ENCODE measurements at places on chromosomes 7 and 10.

- DNase-seq = no peak
Measured at GRCh38 chr7:2018569-2019460, 213.9 kb downstream of the MAD1L1 start.

GRCh38 chr10:76892766-76893479 lies 744.7 kb downstream of the KCNMA1 start:
- DNase-seq = no peak

DNA sequence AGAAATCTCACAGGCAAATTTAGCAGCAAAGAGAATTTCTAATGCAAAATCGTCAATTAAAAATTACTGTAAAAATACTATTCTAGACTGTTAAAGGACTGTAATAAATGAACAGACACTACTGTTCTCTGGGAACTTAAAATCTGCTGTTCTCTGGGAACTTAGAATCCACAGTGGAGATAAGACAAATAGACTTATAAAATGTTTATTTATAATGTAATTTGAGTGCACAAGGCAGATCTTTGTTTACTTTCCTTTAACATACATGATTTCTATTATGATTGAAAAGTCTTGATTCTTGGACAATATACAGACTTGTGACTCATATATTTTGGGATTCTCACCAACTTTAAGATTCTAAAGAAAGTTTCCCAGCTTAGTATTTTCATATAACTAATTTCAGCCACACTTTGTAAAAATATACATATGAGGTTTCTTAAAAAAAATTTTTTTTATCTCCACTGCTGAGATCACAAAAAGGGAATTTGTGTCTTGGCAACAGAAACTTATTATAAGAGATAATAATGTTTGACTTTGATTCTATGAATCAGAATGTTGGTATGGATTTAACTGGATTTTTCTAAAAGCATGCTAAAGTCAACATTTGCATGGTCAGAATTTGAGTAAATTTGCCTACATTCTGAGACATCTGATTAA lies 166.3 kb upstream of the RHOBTB1 start:
- DNase-seq = no peak

DNA sequence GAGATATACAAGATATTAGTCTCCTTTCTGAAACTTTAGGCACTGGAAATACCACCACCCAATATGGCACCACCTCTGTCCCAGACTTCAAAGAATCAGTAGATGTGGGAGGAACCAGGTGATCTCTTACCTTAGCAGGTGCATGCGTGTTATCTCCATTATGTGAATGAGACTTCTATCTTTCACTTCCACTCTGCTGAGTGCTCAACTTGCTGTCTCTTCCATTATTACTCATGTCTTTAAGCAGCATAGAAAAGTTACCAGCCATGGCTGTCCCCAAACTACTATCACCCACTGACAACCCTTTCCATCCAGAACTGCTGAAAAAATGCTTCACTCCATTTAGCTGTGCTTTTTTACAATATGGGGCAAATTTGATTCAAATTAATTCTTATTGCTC lies 101.5 kb upstream of the PRSS1 start:
- no peak for DNase-seq

DNA sequence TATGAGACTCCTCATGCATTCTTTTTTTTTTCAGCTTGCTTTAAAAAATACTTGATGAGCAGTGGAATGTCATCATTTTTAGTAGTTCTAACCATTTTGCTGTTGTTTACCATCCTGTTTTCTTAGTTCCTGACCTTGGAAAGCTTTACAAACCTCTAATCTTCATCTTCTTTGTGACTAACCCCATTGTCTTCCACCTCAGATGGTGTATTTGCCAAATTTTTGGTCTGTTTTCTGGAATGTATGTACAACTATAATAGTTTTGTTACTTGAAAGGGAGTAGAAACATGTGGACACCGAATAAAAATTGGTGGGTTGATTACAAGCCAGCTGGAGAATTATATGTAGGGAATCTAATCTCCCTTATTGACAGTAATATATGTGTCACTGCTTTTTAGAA lies 172.7 kb downstream of the SND1 start:
- DNase-seq = no peak

- DNase-seq = no peak
Measured at GRCh38 chr7:292226-292625, 2.3 kb downstream of the FOXL3 start.

DNA sequence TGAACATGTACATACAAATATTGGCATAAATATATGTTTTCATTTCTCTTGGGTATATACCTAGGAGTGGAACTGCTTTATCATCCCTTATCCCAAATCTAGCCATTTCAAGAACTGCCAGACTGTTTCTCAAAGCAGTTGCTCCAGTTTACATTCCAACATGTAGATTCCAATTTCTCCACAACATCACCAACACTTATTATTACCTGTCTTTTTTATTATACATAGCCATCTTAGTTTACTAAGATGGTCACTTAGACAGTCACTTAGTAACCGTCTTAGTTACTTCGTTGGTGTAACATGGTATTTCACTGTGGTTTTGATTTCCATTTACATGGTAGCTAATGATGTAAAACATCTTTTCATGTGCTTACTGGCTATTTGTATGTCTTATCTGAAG lies 82.7 kb downstream of the ZFAND4 start:
- no peak for DNase-seq

DNA sequence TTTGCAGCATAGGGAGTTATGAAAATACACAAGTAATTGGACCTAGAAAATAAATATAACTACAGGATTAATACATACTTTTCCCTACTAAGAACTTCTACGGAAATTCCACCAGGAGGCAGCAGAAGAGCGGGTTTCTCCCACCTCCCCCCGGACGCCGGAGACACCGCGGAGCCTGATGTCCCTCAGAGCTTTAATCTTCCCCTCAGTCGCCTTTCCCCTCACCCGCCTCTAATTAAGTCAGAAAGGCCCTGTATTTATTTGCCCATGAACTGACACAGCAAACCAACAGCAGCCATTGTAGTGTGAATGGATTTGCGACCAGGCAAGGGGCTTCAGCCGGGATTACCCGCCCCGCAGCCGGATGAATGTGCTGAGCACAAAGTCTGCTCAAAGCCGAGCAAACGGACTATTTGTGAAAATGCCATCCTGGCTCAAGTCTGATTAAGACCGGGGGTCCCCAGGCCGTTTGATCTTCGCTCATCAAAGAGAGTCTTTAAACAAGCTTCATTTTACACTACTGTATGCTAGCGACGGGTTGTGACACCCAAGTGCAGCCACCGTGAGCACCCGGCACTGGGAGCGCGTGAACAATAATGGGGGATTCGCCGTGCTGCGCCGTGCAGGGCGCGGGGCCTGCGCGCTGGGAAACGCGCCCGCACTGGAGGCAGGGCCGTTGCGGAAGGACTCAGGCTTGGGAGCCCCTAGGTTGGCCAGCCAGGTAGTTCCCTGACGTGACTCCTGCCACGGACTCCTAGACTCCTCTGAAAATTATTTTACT lies 5.6 kb upstream of the DKK1 start:
- DNase-seq = peak; percentile 17

- DNase-seq = peak; percentile 22
Measured at GRCh38 chr7:79298145-79298760, 155.2 kb downstream of the MAGI2 start.

GRCh38 chr7:155584261-155584660 lies 37.9 kb upstream of the CNPY1 start:
- DNase-seq = no peak

- no peak for DNase-seq
Measured at GRCh38 chr7:100875356-100875751, 451 bp downstream of the SRRT start.

DNA sequence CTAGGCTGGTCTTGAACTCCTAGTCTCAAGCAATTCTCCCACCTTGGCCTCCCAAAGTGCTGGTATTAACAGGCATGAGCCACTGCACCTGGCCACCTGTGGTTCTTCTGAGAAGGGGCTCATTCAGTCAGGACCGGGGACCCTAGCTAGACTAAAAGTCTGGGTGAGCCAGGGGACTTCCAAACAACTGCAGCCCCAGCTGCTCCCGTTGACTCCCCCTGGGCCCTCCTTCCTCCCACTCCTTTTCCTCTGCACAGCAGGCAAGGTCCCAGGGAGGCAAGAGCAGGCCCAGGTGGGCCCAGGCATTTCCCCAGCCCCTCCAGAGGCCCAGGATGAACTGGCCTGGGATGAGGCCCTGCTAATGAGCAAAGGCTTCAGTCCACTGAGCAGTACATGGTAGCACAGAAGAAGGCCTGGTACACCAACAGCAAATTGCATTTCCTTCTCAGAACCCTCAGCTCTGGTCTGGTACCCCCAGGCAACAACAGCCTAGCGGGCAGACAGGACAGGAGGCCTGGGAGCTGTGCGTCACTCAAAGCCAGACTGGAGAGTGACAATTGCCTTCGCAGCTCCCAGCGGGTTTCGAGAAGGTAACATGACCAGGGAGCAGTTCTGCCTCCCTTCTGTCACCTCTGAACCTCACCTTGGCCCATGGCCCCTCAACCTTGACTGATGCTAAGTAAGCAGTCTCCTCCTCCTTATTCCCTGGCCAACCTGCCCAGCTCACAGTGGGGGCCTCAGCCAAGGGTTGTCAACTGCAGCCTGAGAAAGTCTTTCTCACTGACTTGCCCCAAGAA lies 30.7 kb upstream of the HSPA12A start:
- DNase-seq = no peak

DNA sequence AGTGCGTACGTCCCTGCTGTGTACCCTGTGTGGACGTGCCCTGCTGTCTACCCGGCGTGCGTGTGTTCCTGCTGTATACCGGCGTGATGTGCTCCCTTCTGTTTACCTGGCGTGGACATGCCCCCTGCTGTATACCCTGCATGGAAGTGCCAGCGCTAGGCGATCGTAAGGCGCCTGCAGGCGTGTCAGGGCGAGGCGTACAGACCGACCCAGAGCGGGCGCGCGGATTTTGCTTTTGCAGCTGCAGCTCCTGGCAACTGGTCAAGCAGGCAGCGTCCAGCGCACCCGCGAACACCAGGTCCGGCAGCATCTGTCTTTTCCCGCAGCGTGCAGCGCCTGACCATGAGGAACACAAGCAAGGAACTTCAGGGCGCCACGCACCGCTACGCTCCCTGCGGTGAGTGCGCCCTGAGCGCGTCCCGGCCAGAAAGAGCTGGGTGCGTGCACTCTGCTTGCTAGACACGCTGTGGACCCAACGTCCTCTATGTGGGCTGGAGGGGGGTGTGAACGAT lies 680 bp downstream of the C7orf57 start:
- no peak for DNase-seq

- no peak for DNase-seq
Measured at GRCh38 chr10:78328592-78329404, 295.1 kb downstream of the RPS24 start.

DNA sequence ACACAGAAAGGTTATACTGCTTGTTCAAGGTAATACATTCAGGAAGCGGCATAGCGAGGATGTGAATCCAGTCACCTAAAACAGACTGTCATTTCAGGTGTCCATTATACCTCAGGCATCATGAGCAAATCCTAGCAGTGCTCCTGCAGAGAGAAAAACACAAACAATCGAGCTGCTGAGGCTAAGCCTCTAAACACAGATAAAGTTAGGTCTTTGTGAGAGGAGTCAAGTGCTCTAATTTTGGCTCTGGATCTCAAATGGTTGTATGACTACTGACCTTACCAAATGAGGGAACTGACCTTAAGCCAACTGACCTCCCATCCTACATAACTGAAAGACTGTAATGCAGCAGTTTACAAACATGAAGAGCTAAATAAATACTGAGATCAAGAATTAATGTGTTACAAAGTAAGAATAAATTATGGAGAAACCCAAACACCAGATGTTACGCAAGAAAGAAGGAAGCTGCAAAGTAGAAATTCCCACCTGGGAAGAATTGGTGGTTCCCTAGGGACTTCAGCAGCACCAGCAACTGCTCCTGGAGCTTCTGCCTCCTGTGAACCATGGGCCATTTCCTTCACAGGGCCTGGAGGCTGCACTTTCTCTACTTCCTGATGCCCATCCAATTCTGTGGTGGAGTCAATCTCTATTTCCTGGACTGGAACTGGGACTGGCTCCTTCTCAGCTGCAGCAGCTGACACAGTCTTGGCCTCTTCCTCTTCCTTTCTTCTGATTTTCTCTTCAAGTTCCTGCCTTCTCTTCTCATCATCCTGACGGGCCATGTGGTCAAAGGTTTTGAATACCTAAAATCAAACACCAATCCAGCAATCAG lies 5.8 kb downstream of the NUDCD3 start:
- DNase-seq = no peak

DNA sequence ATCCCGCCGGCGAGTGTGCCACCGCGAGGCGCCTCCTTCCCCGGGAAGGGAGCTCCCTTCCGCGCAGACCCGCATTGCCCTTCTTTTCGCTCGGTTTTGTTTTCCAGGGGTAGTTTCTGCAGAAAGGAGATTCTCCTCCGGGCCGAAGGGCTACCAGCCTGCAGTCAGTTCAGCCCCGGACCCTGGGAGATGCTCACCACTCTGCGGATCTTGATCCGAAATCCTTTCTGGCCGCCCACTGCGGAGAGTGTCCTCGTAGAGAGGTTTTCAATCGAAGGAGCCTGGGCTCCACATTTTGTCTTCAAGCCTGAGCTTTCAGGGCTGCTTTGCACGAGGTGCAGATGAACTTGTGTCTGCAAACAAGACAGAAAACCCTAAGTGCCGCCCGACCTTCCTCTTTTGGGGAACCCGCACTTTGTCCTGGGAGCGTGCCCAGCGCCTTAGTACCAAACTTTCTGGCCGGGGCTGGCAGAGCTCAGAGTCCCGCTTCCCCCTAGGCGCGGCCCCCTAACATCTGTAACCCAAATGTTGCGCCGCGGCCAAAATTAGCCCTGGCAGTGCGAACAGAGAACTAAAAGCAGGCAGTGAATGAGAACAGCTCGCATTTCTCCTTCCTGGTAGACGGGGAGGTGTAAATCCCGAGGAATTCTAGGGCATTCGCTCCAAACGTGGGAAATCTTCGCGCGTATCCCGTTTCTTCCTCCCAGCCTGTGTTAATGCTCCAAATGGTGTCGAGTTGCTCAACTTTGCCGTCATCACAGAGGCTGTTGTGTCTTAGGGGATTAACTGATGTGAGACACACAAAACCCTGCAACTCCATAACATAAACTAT lies 6.7 kb upstream of the EN2 start:
- DNase-seq = no peak

- DNase-seq = no peak
Measured at GRCh38 chr10:20287586-20287985, 471.4 kb downstream of the PLXDC2 start.

GRCh38 chr7:97078023-97078969 lies 39.2 kb upstream of the SDHAF3 start:
- no peak for DNase-seq

GRCh38 chr10:125538947-125539731 lies 143.8 kb downstream of the TEX36 start:
- DNase-seq = no peak

Measured in SHP77 (cell line).